Esophagus squamous epithelium (tissue), 5 donors: ENCODE measurements at places on chromosomes 5 and 9.

- DNase-seq: no peak
These were observed 321.9 kb downstream of the GADD45G start for GRCh38 chr9:89926691-89927220.

GRCh38 chr9:113274474-113275156, 757 bp downstream of the CDC26 start:
- DNase-seq: no peak

DNA sequence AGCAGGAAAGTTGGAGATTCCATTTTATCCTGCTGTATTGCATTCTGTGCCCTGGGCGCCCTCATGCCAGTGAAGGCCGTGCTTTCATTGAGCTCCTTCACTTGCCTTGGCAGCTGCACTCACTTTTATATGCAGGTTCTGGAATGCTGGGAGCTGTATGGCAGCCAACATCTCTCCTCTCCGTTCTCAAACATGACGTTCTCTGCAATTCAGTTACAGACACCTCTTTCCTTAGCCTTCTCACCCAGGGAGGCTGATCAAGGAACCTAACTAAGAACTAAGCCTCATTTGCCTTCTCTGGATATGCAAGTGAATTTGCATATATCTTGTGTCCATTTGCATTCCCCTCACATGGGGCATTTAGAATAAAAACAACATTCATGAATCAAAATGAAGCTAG, 29.4 kb upstream of the PURA start:
- DNase-seq: no peak

GRCh38 chr5:113264046-113264445, 170.7 kb downstream of the TSSK1B start:
- DNase-seq: no peak

DNA sequence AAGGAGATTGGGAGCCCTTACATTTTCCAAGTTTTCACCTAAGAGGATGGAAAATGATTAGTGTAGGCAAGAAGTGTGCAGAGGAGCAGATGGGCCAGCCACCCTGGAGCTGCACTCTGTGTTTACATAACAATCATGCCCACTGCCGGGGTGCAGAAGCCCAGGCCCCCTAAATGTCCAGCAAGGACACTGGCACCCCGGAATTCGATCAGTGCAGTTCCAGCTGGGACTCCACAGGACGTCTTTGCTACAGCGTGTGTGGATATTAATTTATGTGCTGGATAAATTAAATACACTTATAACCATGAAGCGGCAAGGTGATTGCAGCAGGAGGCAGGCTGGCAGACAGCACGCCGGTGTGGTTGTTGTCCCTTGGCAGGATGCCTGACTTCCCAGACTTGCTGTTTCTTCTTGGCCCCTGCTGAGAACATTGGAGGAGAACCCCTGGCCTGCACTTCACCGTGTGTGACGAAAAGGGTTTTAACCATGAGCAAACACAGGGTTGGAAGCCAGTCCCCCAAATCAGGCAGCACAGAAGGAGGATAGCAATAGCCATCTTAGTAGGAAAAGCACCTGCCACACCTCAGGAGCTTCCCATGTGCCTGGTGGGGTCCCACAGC, 73.7 kb downstream of the GADD45G start:
- no peak for DNase-seq
